ENCODE measurements at places on chromosomes 7 and 10.

GRCh38 chr7:18575622-18576572 lies 80.3 kb downstream of the HDAC9 start:
- DNase-seq: no peak

GRCh38 chr10:62092301-62093030 lies 176.2 kb downstream of the RTKN2 start:
- DNase-seq: no peak

- DNase-seq: no peak
Measured at GRCh38 chr10:314871-315270, 179.6 kb downstream of the ZMYND11 start.

DNA sequence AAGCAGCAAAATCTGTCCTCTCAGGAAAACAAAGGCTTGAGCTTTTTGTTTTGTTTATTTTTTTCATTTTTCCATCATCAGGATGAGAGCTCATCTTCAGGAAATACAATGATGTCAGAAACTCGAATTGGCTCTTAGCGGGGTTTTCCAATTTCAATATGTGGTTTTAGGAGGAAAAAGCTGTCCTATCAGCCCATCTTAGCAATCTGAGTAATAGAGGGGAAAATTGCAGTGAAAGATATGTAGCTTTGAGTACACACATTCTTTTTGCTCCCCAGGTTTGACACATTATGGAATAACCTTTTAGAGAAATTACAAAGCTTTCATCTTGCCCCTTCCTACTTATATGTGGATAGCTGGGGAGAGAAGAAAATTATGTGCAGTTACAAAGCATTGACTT lies 113.6 kb upstream of the MYO3A start:
- DNase-seq: no peak

DNA sequence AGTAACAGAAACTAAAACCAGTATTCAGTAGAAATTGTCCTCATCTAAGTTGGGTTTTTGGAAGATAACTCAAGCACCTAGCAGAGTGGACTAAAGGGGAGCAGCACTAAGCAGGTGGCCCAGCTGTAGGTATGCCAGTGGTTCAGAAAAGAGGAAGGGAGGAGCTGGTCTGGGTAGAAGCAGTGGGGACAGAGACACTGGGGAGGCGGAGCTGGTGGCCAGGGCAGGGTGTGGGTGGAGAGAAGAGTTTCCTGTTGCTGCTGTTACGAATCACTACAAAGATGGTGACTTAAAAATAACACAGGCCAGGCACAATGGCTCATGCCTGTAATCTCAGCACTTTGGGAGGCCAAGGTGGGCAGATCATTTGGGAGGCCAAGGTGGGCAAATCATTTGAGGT lies 136.2 kb downstream of the WDR11 start:
- DNase-seq: peak; percentile 38

- DNase-seq: no peak
Measured at GRCh38 chr10:9175200-9175599, 1120.7 kb downstream of the GATA3 start.

- DNase-seq: no peak
Measured at GRCh38 chr7:147968046-147968610, 622.4 kb upstream of the C7orf33 start.

DNA sequence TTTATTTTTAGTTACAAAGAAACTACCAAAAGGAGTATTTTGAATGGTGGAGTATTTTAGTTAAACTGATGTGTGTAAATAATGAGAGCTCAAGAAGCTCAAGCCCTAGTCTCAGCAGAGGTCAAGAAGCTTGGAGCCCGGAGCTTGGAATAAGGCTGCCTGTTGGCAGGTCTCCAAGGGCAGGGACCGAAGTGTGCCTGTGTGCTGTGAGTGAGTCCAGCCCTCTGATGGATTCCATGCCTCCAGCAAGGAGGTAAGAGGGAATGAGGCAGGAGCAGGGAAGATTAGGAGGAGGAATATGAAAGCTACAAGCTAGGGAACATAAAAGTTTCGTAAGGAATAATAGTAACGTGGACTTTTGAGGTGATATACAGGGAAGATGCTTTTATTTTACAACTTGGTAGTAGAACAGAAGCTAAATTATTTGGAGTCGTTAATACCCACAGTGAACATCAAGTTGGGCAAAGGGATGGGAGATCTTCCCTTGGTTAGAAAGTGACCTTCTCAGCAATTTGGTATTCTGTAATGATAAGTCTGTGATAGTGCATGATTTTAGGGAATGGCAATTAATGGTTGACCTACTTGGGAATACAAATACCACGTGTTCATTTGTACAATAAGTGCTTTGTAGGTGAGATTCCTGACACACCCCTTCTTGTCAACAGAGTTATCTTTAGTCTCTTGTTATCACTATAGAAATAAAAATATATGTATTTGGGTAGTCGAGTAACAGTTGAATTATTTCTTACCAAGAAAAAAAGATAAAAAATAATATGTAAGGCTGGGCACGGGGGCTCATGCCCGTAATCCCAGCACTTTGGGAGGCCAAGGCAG lies 4.6 kb downstream of the SEC23IP start:
- no peak for DNase-seq

DNA sequence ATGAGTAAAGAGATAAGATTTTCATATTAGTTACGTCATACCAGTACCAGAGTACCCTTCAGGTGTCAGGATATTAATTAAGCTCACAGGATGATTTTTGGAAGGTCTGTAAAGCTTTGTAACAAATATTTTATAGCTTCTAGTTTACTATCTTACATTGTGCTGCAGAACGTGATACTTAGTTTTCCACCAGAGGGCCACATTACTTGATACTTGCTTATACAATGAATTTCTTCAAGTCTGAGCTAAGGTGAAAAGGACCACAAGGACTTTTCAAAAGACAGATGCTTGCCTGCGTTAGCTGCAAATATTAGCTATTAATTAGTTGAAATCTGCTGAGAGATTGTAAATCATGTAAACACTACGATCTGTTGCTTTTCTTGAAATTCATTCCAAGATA lies 12.2 kb downstream of the FOXP2 start:
- no peak for DNase-seq

- peak; percentile 63 for DNase-seq
Measured at GRCh38 chr10:114388275-114388674, 16.0 kb downstream of the AFAP1L2 start.

DNA sequence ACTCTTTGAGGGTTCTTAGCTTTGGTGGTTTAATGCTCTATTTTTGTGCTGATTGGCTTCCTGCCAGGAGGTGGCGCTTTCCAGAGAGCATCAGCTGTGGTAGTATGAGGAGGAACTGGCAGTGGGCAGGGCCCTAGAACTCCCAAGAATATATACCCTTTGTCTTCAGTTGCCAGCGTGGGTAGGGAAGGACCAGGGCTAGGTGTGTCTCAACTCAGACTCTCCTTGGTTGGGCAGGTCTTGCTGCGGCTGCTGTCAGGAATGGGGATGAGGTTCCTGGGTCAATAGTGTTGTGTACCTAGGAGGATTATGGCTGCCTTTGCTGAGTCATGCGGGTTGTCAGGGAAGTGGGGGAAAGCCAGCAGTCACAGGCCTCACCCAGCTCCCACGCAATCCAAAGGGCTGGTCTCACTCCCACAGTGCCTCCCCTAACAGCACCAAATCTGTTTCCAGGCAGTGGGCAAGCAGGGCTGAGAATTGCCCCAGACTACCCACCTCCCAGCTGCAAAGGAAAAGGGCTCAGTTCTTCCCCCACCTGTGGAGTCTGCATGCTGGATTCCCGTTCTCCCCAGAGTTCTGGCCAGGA lies 191.5 kb downstream of the PHTF2 start:
- DNase-seq: no peak

GRCh38 chr7:14579971-14580370 lies 322.6 kb downstream of the DGKB start:
- no peak for DNase-seq

GRCh38 chr7:156105337-156106106 lies 293.3 kb upstream of the SHH start:
- no peak for DNase-seq

DNA sequence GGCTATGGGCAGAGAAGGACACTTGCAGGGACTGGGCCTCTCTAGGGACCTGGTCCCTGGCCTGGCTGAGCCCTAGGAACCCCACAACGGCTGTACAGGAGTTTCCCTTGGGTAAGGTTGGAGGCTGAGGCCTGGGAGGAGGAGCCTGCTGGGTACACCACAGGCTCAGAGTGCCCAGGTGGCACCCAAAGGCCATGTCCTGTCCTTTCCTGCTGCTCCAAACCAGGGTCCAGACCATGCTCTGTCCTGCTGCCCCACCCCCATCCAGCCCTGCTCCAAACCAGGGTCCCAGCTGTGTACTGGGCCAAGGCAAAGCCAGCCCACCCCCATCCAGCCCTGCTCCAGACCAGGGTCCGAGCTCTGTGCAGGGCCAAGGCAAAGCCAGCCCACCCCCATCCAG lies 35.3 kb upstream of the ZNF488 start:
- DNase-seq: no peak

- peak; percentile 91 for DNase-seq
Measured at GRCh38 chr7:4725014-4725849, 43.1 kb downstream of the FOXK1 start.

DNA sequence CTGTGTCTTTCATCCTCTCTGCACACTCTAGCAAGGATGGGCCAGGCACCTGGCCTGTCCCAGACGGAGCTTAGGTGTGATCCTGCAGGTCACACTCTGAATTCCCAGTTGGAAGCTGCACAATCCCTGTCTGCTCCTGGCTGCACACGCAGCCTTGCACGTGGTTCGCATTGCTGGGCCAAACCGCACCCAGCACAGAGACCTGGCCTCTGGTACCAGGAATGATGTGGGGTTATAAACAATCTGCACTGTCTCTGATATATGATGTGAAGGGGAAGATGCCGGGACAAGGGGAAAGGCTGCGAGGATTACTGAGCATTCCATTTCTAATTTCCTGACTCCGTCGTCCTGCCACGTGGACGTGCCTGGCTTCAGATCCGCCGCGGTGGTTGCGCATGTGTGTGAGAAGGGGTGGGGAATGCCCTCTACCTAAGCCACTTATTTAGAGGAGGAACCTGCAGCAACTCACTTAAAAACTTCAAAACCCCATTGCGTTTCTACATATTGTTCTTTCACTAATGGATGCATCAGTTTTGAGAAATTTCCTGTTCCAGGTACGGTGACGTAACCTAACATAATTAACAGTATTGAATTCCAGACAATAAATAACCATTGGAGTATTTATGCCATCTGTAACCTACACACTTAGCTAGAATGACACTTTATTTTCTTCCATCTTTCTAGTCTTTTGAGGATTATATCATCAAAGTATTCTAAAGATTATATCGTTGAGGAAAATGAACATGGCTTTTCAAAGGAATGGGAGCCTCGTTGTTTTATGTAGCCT lies 559.7 kb upstream of the MGMT start:
- DNase-seq: no peak
